CD4-positive, alpha-beta T cell treated with Interleukin-4 for 4 hours (primary cell): ENCODE measurements at places on chromosomes 12 and 14.

- DNase-seq, result no peak
Observed at GRCh38 chr14:100698666-100699448, 27.8 kb upstream of the DLK1 start.

DNA sequence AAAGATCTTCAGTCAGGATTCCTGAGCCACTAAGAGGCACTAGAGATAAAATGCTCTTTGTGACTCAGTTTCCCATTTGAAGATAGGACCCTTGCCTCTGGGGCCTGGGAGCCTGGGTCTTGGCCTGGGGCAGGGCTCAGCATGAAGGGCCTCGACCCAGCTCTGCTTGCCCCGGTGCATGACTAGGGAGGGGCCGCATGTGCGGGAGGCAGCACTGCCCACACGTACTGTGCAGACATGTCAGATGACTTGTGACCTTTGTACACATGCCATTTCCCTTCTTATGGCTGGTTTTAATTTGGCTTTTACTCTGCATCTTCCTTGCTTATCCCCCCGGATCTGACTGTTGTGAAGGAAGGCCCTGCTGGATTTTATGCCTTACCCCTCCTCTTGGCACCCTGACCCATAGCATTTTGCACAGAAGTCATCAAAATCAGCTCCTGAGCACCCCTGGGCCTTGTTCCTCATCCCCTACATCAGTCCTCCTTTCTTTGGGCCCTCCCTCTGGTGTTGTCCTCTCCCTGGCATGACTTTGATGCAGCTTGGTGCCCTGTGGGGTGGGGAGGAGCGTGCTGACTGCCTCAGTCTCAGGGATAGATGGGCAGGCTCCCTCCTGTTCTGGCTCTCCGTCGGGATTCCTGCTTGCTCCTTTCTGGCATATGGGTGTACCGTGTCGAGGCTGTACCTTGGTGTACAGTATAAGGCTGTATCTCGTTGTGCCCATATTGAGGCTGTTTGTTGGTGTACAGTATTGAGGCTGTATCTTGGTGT is 4.4 kb downstream of the CLSTN3 start:
- no peak for DNase-seq

DNA sequence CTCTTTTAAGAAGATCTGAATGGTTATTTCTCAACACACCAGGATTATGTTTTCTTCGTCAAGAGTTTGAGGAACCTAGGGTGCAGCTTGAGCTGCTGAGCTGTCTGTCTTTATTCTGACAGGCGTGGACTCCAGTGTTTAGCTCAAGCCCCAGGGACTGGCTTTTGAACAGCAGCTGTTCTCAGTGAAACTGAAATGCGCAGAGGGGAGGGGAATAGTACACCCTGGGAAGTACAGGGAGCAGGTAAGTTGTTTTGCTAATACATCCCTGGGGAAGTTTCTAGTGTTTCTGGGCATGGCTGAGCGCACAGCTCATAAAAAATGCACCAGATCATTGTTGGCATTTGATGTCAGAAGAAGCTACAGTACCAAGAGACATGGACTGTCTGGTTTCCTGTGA is 659.8 kb downstream of the DIO2 start:
- DNase-seq, result no peak

- DNase-seq, result no peak
Observed at GRCh38 chr12:92625639-92626310, 77.0 kb upstream of the PLEKHG7 start.

DNA sequence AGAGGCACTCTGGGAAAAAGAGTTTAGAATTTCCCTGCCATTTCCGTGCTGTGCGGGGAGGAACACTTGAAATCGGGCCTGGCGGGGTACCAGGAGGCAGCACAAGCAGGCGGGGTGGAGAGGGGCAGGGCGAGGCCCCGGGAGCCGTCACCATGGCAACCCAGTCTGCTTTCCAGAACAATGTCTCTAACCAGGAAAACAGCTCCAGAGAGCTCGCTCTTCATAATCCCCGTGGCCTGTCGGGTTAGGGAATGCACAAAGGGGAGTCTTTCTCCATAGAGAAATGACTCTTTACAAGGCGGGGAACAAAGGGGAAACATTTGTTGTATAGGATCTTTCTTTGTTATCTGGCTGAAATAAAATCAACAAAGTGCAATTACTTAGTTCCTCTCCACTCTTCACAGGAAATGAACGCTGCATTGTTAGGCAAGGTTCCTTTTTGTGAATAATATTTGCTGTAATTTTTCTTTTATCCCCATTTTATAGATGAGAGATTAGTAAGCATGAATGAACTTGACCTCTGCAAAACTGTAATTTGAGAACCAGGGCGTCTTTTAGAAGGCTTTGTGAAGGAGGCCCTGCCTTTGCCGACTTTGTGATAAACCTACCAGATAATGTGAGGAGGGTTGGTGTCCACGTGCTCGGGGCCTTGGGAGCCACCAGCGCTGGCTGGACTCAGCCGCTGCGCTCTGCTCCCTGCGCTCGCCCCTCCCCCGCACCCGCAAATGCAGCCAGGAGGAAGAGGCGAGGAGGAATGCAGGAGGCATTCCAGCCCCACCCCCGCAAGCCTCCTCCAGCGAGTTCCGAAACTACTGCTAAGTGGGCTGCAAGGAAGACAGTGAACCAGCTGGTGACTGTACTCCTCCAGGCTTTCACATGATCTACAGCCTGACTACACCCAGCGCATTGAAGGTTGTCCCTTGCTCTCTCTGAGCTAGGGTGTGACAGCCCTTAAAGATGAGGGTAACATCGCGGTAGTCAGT is 105.2 kb upstream of the ATF7IP start:
- DNase-seq, result no peak

GRCh38 chr12:48185181-48185919 is 1.9 kb downstream of the CCDC184 start:
- DNase-seq, result no peak

DNA sequence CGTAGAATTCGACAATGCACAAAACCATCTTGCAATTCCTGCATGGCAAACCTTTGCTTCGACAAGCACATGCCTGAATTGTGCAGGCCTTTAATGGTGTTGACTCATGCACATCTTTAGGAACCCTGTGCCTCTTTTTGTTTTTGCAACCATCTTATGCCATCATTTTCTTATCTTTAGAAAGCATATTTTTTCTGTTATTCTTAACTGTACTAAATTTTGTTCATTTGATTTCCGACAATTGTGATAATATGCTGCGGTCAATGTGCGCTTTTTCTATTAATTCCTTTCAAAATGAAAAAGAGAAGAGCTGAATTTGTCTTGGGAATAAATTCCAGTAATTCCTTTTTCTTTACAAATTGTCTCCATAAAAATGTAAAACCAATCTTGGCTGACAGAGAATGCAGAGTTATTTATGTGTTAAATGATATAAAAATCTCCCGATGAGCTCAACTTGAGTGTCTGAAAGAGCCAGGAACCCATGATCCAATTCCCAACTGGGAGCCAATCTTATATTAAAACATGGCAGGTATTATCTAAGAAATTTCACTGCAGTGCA is 20.1 kb upstream of the CDK17 start:
- DNase-seq, result no peak

GRCh38 chr12:45575823-45576475 is 153.6 kb upstream of the ARID2 start:
- no peak for DNase-seq

GRCh38 chr14:90611936-90612335 is 204.3 kb downstream of the TTC7B start:
- no peak for DNase-seq

DNA sequence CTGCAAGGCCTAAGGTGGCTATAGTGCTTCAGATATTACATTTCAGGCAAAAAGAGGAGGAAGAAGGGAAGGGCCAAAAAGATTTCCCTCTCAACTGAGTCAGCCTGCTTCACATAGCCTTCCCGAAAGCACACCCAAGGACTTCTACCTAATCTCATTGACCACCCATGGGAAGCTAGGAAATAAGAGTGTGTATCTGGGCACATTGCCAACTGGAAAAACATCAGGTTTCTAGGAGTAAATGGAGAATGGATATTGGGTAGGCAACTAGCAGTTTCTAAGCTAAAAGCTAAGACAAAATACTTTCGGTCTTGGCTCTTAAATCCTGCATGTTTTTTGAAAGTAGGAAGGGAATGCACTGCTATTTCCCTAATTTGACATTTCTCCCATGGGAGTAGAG is 221.7 kb upstream of the GRIP1 start:
- DNase-seq, result no peak

GRCh38 chr12:49567611-49568441 is at the start of gene MCRS1:
MCRS1 (minus strand) TSS chr12:49568142; CDS start chr12:49566731, 1,411 bp downstream.
- DNase-seq, result peak; percentile 90

DNA sequence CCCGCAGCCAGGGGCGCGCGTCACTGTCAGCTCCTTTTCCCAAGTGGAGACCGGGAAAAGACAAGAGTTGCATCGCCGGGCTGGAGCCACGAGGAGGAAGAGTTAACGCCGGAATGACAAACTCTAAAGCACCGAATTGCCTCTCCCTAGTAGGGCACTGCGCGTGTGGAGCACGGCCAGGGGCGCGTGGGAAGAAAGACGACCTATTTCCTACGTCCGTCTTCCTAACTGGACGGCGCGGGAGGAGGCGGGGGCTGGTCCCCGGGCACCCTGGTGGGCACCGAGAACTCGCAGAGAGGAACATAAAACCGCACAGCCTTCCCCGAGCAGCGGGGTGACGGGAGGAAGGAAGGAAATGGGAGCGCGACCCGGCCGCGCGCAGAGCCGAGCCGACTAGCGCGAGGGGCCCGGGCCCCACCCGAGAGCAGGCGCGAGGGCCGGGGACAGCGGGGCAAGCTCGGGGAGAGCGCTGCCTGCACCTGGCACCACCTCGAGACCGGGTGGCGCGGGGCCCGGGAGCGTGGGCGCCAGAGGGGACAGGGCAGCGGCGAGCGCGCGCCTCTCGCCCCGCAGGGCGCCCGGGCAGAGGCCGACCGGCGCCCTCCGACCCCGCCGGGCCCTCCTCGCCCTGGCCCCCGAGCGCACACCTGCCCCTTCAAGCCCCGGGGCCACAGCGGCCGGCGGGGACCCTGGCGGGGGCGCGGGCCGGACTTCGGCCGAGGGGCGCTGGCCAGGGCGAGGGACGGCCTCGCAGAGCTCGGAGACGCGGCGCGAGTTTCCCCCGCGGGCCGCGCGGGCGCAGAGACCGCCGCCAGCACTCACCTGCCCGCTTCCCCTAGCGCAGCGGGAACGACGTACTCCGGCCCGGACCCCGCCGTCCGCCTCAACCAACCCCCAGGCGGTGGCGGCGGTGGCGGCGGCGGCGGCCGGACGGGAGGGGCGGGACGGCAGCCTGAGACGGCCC is at the start of gene SETD3:
Gene SETD3, minus strand, starts transcription at position 954 of the 964 bp plus-strand sequence. CDS start 15,054 bp downstream, outside the sequence.
- peak; percentile 6 for DNase-seq

GRCh38 chr12:57803319-57803893 is 15.1 kb downstream of the AVIL start:
- DNase-seq, result peak; percentile 31

DNA sequence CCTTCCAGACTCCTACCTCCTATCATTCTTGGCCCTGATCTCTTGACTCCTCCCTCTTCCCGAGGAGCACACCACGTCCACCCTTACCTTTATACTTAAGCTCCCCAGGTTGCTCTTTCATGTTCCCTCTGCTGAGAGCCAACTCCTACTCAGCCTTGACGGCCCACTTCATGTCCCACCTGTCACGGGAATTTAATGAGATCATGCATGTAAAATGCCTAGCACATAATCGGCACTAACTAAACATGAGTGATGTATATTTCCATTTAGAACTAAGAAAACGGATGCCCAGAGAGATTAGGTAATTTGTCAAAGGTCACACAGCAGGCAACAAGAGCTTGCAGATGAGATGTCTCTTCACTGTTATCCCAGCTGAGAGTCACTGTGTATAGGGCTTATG is 45.1 kb downstream of the NOS1 start:
- DNase-seq, result no peak

DNA sequence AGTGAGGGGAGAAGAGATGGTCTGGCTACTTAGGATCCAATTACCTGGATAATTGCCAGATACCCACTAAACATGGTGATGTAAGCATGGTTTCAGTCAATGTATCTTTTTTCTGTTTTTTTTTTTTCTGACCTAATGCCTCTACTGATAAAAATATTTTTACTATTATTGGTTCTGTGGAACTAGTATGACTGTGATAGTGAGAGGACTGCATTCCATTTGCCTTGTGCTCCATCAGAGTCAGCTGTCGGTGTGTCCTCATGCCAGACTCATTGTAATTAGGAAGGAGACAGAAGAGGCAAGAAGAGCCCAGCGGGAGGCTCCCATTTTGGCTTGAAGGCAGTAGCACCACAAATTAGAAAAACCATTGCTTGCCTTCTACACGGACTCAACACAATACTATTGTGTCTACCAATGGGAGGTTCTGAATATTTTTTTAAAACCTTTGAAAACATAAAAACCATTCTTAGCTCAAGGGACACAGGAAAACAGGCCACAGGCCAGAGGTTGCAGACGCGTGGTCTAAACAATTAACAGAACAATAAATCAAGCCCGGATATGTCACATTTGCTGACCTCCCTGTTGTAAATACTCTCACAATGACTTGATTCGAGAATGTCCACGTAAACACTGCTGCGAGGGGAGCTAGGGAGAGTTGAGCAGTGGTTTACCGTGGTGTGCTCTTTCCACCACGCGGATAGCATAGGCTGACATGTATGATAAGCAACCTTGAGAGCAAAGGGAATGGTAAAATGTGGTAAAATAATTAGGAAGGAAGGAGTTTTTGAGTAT is 13.5 kb upstream of the DCP1B start:
- no peak for DNase-seq

- DNase-seq, result no peak
Observed at GRCh38 chr12:13038491-13039161, 5.6 kb upstream of the FAM234B start.

DNA sequence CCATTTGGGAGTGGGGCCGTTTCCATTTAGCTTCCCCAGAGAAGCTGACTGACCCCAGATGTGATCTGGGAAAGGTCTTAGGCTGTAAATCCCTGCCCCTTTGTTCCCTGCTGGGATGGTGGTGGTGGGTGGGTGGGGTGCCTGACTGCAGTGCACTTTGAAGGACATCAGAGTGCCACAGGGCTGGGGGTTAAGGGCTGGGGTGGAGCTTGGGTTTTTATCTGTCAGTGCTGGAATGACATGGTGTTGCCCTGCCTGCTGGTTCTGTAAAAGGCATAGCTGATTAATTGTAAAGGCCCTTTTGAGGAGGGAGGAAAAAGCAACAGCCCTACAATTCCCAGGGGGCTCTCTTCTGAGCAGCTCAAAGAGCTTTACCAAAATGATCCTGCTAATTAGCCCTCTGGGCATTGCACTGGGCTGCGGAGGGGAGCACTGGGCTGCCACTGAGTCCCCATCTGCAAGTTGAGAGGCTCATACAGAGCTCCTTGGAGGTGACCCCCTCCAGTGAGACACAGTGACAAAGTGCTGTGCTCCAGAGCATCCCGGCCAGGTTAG is 21.1 kb downstream of the PLEKHG3 start:
- no peak for DNase-seq

- DNase-seq, result no peak
Observed at GRCh38 chr14:64681796-64682710, 22.2 kb upstream of the PLEKHG3 start.
